ENCODE measurements at places on chromosomes 2 and 18.

DNA sequence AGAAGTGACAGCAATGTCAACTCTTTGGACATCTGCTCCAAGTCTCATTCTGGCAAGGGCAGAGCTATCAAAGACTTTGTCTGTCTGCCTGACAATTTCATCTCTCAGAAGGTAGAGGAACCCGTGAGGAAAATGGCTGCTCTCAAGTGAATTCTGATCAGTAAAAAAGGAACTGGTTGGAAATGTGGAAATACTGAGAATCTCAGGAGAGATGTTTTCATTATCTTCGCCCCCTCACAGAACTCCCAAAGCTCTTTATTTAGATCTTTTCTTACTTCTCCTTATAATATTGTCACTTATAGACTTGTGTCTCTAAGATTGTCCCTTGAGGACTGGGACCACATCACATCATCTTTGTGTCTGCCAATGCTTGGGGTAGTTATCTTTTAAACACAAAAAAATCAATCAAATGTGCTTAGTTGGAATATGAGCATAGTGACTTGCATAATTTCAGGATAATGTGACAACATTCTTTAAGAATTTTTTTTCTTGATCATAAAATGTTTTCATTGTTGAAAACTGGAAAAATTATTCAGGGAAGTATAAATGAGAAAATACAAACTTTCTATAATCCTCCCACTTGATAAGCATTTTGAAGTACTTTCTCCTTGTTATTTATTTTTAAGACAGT is 68.2 kb upstream of the ITGB6 start:
- DNase-seq = no peak

DNA sequence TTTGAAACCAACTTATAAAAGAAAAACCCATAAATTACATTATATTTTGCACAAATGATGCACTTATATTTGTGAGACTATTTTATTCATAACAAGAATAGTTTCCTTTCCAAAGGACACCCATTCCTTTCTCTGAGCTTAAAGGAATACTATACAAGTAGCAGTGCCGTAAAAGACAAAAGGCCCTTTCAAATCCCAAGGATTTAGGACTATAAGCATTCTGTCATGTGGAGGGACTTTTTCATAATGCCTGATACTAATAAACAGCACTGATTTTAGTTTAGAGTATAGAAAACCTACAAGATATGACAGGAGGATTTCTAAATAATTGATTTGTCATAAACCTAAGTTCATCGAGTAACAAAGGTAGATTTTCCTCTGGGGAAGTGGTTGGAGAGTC is 1134.2 kb upstream of the ZEB2 start:
- no peak for DNase-seq

GRCh38 chr2:100989666-100990065 is 12.4 kb upstream of the RPL31 start:
- no peak for DNase-seq

GRCh38 chr2:118477111-118477862 is 370.2 kb downstream of the EN1 start:
- no peak for DNase-seq

GRCh38 chr2:18149660-18150246 is 271.3 kb downstream of the KCNS3 start:
- DNase-seq = no peak

- DNase-seq = no peak
Observed at GRCh38 chr2:126303113-126303512, 352.8 kb upstream of the GYPC start.

GRCh38 chr2:173347305-173348168 is 7.1 kb upstream of the CDCA7 start:
- no peak for DNase-seq

DNA sequence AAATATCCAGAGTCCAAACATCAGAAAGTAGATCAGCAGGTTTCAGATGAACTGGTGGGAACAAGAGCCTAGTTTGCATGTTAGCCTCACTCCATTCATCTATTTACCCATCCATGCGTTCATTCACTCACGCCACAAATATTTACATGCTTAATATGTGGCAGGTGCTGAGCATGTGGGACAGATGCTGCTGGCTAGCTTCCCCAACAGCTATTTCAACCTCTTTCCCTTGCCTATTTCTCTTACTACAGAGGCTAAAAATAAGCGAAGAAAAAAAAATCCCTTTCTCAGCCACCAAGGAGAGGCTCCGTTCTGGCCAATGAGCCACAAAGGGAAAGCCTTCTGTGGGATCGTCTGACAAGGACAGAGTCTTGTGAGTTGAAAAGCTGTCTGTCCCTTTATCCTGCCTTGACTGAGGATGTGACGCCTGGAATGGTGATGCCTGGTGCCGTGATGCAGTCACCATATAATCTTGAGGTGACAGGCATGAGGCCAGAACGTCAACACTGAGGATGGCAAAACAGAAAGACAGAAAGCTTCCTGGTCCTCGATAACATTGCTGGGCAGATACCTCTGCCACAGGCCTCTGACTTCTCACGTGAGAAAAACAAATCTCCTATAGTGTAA is 78.2 kb downstream of the KCTD1 start:
- DNase-seq = no peak

GRCh38 chr18:58057291-58057965 is 13.4 kb downstream of the NEDD4L start:
- DNase-seq = no peak

DNA sequence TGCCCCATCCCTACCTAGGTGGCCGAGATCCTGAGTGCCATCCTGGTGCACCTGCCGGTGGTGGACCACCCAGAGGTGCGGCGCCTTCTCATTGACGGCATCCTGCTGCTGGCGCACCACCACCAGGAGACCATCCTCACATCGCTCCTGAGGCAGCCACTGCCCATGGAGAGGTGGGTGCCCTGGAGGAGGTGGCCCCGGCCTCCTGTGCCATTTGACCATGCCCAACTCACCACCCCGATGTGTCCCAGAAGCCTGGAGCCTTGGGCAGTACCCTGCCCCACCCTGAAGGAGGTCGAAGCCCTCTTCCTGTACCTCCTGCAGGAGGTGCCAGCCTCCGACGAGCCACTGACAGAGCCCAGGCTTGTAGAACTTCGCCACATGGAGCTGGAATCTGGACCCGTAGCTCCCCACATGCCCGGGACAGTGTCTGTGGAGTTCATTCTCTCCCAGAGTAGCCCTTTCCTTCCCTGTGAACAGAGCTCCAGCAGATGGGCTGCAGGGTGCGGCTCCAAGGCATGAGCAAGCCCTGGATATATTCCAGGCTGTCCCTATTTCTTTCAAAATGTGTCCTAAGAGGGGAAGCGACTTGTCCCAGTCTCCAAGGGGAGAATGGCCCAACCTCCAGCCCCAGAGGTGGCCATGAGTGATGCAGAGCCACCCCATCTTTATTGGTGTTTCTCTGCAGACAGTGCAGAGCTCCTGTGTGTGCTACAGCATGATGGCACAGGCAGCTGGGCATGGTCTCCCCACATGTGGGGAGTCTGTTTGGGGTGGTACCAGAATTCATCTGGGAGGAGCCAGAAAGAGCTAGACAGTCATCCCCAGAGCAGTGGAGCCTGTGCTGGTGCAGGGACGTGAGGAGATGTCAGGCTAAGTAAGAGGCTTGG is 34.2 kb downstream of the HJURP start:
- no peak for DNase-seq

DNA sequence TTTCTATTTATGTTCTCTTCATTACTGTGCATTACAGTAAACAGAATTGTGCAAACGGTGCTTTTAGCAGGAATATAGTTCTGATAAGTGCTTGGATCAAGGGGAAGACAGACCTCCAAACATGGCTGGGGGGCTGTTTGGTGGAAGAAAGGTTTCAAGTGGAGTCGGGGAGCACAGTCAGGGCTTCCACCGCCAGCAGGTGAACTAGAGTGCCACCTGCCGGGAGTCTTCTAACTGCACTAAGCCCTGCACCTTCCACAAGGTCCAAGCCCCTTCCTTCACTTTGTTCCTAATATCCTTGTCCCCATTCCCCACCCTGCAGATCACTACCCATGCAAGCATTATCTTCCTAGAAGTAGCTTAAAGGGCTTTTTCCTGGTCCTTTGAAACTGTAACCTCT is 11.1 kb downstream of the ONECUT2 start:
- no peak for DNase-seq
